Urothelium cell line (cell line): ENCODE measurements at places on chromosomes 6 and 20.

DNA sequence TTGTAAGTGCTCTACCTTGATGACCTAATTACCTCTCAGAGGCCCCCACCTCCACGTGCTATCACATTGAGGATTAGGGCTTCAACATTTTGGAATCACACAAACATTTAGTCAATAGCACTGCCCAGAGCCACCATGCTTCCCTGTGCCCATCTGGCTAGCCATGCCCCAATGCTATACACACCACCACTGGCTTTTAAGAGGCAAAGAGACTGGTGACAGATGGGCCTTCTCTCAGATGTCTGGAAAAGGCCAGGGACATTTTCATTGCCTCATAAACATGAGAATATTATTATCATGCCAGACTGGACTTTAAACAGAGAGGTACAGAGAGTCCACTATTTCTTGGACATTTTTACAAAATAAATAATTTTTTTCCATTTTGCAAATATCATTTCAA lies 29.8 kb downstream of the TRMT6 start:
- no peak for DNase-seq

- DNase-seq, result no peak
These were observed 82.2 kb upstream of the NAA20 start for GRCh38 chr20:19934792-19935491.

- DNase-seq, result no peak
These were observed 216.0 kb downstream of the HIVEP2 start for GRCh38 chr6:142728910-142729481.

GRCh38 chr6:161414180-161414579 lies 140.3 kb upstream of the AGPAT4 start:
- no peak for DNase-seq

DNA sequence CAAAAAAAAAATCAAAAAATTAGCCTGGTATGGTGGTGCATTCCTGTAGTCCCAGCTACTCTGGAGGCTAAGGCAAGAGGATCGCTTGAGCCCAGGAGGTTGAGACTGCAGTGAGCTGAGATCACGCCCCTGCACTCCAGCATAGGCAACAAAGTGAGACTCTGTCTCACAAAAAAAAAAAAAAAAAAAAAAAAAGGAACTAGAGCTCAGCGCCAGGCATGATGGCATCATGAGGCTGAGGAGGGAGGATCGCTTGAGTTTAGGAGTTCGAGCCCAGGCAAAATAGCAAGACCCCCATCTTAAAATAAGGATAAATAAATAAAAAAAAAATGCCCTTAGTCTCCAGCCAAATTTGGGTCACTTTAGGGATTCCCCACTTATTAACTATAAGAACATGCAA lies 40.4 kb upstream of the PIM1 start:
- DNase-seq, result no peak

DNA sequence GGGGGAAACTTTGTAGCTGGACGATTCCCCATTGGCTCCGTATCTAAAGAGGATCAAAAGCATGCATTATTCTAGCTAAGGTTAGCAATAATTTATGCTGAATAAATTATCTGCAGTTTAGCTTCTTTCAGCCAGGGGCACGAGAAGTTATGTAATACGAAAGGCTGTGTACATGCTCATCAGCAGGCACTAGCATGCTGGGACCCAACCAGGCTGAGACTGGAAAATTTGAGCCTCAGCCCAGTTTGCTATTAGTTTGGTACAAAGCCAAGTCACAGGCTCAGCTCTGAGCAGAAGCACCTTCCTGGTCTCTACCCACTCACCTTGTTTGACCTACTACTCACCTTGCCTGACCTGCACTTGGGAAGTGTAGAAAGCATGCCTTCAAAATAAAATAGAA lies 328.1 kb upstream of the ARID1B start:
- no peak for DNase-seq

GRCh38 chr6:42981836-42982235 lies 2.5 kb upstream of the PPP2R5D start:
- no peak for DNase-seq

DNA sequence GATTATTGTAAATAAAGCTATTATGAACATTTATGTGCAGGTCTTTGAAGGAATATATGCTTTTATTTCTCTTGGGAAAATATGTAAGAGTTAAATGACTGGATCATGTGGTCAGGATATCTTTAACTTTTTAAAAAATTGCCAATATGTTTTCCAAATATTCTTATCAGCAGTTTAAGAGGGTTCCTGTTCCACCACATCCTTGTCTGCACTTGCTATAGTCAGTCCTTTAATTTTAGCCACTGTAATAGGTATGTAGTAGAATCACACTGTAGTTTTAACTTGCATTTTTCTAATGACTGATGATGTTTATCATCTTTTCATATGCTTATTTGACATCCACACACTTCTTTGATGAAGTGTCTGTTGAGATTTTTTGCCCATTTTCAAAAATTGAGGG lies 23.6 kb upstream of the HIVEP2 start:
- DNase-seq, result no peak

DNA sequence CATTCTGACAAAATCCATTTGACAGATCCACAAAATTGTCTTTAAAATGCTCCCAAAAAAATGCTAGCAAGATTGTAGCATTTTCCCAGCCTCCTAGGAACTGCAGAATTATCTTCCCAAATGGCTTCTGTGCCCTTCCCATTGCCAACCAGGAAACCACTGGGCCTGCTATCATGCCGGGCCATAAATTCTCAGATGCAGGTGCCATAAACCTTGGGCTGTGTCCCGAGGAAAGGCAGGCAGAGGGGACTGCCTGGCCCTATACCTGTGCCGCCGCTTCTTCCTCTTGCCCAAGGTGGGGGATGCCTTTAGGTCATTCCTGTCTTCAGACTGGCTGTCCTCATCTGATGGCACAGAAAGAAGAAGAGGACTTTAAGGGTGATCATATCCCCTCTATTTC lies 2.8 kb downstream of the VSX1 start:
- no peak for DNase-seq

DNA sequence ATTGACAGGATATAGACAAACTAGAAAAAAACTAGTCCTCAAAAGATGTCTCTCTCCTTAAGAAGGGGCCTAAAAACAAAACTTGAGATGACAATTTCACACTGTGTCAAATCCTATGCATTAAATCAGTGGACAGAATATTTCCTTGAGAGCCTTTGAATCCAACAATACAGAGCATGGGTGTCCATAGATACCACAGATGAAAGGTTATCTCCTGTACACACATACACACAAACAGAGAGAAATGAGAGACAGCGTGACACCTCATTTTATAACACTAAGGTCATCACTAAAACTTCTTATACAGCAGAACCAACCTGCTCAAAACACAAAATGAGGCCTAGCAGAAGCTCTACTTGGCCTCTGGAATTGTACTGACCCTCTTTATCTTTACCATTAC lies 55.5 kb downstream of the MAP7 start:
- DNase-seq, result no peak

DNA sequence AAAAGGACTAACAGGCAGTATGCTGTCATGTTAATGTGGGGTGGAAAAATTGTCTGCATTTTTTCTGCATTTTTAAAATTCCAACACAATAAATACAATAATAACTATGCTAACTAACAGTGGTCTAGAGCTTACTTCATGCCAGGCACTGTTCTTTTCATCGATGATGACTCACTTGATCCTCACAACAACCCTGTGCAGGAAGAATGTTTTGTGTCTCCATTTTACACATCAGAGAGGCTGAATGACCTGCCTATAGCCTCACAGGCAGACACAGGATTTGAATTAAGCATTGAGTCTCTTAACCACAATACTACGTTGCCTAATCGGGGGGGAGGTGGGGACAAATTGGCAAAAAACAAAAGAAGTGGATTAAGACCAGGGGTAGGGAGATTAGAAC lies 26.9 kb upstream of the FANCE start:
- peak; percentile 76 for DNase-seq

DNA sequence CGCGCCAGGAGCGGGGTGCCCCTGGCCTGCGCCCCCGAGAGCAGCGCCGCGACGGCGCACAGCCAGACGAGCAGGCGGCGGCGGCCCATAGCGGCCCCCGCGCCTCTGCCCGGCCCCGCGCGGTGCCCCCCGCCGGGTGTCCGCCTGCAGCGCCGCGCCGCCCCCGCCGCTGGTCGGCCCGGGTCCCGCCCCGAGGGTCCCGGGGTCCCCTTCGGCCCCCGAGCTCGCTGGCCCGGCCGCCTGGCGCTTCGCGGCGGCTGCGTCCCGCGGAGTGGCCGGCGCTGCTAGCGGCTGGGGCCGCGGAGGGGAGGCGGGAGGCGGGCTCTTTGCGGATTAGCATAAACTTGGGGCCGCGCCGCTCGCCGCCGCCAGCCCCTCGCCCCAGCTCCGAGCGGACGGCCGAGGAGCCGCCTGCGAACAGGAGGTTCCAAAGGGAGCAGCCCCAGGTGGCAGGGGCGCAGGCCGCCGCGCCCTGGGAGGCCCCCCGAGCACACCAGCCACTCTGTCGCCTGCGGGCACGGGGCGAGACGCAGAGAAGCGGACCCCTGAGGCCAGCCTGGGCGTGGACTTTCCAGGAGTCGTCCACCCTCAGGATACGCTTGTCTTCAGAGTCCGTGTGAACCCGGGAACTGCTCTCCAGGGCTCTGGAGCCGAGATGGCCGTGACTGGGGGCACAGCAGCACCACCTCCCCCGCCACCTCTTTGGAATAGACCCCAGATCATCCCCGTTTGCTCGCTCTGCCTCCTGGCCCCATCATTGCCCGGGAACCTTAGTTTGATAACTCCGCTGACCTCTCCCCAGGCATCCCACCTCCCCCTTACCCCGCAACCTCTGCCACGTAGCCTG lies at the start of gene EMILIN3:
EMILIN3 (minus strand) TSS at position 273 of the 847 bp plus-strand sequence; CDS start at position 89, 184 bp downstream.
- no peak for DNase-seq

DNA sequence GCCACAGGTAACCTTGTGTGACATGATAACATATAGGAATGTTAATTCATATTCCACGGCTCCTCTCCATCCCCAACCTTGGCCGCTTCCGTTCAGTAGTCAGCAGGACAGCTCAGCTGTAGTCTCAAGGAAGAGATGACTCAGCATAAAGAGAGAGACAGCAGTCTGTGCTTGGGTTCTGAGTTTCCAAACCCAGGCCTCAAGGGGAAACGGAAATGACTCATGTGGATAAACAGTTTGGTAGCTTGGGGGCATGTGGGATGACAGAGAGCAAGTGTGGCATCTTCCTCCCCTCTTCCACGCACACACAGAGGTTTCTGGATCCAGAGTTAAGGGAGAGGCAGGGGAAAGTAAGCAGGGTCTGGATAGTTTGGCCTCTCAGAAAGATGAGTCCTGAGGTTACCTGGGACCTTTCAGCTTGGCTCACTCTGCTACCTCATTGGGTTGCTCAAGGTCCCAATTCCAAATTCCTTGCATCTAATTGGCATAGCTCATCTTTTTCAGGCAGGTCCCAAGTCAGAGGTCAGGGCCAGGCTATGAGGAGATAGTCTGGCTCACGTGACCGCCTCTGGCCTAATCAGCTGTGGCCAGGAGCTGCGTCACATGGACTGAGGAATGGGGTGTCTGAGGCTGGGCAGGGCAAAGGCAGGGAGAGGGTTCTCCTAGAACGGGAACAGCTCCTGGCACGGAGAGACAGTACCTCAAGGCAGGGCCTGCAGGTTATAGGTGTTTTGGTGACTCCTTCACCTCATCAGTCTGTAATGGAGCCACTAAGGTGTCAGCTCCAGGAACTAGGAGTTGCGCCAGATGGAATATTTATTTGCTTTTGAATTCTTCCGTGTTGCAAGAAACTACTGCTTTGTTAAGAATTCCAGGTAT lies 36.5 kb upstream of the MLN start:
- DNase-seq, result peak; percentile 92

- no peak for DNase-seq
These were observed 30.0 kb downstream of the TFEB start for GRCh38 chr6:41705311-41705995.

- DNase-seq, result no peak
These were observed 830.9 kb upstream of the GJE1 start for GRCh38 chr6:141301779-141302178.

DNA sequence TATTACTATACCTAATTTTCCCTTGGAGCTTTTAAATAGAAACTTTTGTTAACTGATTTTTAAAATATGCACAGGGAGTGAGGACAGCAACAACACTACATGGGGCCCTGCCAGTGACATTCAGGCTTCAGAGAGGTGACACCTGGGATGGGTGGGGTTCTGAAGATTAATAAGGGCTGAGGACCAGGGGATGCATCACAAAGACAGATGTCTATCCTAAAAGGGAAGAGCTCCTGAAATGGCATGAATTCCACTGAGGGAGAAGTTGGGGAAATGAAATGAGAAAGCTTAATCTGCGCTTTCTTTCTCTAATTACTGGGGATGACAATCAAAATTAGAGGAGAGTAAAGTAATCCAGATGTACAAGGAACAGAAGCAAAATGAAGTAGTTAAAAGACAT lies 162.8 kb downstream of the BTBD9 start:
- DNase-seq, result no peak

- DNase-seq, result no peak
These were observed 49.5 kb downstream of the CEBPB start for GRCh38 chr20:50240092-50240491.

DNA sequence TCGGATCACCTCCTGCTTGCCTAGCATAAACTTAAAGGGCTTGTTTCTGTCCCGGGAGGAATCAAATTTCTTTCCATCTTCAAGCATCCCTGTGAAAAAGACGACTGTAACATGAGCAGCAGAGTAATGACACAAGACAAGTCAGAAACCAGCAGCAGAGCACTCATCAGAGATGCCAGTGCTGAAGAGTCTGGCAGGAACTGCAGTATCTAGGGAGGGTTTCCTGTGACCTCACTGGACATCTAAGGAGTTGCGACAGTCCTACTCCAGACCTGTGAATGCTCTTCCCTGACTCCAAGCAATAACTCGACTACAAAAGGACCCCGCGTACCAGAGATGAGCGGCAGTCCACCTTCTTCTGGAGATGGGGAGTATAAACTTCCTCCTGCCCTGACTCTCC lies 17.3 kb downstream of the FKBP1A start:
- no peak for DNase-seq

DNA sequence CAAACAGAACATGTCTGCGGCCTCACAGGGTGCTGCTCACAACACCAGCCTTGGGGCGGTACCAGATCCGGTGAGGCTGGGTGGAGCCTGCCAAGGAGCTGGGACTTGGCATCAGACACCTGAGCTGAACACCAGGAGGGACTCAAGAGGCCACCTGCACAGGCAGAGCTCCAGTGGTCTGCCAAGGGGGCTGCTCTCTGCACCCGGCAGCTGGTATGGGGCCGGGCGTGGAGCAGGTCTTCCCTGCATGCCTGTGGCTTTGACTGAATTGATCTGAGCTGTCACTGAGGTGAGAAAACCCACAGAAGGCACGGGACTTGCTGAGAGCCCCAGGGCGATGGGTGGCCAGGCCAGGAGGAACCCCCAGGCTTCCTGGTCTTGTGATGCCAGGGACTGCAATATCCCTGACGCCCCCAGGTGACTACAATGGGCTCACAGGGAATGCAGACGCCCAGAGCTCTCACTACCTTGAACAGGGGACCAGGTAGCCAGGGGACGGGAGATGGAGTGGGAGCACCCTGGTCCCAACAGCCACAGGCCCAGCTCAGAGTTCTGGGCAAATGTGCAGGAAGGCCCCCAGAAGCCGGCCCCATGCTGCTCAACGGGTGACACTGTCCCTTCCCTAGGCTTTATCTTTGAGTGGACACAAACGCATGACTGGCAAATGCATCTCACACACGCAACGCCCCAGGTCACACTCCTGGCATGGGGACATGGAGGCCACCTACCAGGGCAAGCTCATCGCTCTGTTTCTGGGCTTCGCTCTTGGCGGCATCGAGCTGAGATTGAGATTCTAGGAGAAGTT lies 48.2 kb downstream of the DSTN start:
- DNase-seq, result no peak

- DNase-seq, result no peak
These were observed 5.4 kb upstream of the DOK5 start for GRCh38 chr20:54469952-54470351.

GRCh38 chr20:7207186-7207798 lies 439.8 kb downstream of the BMP2 start:
- peak; percentile 14 for DNase-seq

GRCh38 chr20:63457737-63458136 lies 14.7 kb downstream of the KCNQ2 start:
- peak; percentile 94 for DNase-seq
